Sigmoid colon (tissue), 7 donors: ENCODE measurements at places on chromosomes 7 and 10. TPM values are rescaled to one million over a fixed set of nuclear protein-coding genes. Genes with fewer than 3 reads are reported as not detected.

ERLIN1 gene
- total RNA-seq: 8.6 TPM

DNA sequence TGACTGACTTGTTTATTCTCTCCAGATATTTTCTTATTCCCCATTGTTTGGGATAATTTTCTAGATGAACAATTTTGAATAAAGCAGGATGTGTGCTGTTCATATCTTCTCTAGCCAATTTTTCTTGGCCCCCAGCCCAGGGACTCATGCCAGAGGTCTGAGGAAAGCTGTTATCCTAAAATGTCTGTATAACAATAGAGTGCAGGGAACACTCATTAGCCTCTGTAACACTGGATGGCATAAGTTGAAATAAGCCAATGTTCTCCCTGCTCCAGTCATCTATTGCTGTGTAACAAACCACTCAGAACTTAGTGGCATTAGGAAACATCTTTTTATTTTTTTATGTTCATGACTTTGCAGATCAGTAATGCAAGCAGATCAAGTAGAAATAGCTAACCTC is 121.7 kb upstream of the TRIM24 start:
- DNase-seq: peak; percentile 65

- no peak for DNase-seq
Measured at GRCh38 chr7:35512716-35513115, 182.2 kb downstream of the HERPUD2 start.

- DNase-seq: no peak
Measured at GRCh38 chr7:101232141-101232850, 5.3 kb downstream of the CLDN15 start.

DNA sequence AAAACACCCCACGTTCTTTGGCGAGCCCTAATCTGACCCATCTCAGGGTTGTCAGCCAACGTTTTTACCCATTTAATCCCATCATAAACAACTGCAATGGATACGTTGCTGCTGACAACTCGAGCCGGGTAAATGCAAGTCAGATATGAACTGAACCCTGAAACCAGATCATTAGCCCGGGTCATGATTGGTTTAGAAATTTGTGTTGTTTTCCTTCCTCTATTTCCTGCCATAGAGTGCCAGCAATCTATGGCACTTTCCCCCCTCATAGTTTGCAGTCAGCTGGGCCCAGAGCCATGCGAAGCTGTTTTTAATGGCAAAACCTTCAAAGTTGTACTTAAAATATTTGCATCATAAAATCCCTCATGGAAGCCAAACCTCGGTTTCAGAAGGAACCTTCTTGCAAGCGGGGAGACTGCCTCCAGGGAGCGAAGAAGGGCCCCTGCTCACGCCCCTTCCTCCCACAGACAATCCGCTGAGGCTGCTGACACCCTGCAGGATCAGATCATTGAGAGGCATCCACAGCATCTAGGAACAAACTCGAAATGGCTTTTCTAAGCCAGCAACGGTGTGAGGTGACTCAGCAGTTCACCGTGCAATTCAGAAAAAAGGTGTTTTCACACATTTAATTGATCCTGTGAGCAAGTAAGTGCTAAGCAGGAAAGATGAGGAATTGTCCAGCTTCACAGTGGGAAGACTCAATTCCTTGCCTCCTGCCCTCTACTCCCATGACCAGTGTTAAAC is 710.1 kb downstream of the PARD3 start:
- no peak for DNase-seq
